ENCODE measurements at places on chromosomes 11 and 22.
A peak's percentile ranks its signal among the peaks of the same experiment; 100 is the strongest.

- DNase-seq, result no peak
Observed at GRCh38 chr11:27839226-27839913, 139.1 kb upstream of the BDNF start.

GRCh38 chr11:121657146-121657545, 204.4 kb upstream of the SORL1-AS1 start:
- DNase-seq, result no peak

GRCh38 chr11:60912223-60912850, 1.6 kb upstream of the TMEM109 start:
- no peak for DNase-seq

DNA sequence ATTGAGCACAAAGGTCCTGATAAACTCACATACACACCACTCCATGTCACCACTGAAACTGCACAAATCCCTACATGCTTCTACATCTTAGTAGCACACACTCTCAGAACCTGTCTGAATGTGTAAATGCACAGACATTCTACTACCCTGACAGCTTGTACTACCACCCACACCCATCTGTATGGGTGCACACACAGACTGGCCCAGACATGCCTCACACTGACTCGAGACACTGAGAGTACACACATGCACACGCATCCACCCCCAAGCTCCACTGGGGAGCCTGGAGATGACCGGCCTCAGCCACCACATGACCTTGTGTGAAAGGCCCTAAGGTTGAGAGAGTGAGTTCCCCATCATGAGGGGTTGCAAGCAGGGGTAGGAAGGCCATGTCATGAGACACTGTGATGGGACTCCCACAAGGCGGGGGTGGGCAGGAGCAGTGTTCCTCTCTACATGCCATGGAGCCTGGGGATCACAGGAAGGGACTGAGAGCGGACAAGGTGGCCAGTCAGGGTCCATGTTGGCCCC, 28.1 kb downstream of the ARAP1 start:
- DNase-seq, result no peak

- DNase-seq, result no peak
Observed at GRCh38 chr11:62770778-62771143, 435 bp upstream of the TAF6L start.

DNA sequence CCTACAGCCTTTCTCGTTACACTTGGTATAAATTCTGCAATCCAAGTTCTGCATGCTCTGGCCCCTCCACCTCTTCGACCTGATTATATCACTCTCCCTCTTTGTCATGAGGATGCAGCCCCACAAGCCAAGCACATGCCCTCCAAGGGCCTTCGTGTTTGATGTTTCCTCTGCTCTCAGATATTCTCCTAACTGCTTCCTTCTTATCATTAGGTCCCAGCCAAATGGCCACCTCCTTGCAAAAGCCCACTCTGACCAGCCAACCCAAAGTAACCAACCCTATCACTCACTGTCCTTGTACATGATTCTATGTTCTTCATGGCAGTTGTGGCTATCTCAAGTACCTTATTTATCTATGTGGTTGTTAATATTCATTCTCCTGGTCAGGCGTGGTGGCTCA, 38.3 kb upstream of the LRRC55 start:
- no peak for DNase-seq

DNA sequence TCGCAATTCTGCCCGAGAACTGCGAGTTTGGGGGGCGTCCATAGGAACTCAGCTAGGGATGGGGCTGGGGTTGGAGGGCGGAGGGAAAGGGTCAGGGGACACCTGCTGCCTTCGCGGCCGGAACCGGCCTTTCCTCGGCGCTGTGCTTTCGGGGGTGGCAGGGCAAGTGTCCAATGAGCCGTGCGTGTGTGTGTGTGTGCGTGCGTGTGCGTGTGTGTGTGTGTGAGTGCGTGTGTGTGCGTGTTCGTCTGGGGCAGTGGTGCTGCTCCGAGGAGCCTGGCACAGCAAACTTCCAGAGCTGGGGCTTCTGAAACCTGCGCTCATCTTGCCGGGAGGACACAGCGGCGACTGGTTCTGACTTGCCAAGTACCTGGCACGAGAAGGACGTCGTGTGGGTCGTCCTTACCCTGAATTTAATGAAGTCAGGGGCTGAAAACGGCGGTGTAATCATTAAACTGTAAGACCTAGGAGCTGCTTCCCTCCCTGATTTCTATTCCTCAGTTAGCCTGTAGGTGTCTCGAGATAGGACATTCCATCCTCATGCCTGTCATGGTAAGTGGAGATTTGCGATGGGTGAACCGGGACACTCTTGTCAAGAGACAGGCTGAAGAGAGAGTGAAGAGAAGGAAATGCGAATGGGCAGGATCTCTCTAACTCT, 27.0 kb upstream of the AMOTL1 start:
- peak; percentile 63 for DNase-seq

DNA sequence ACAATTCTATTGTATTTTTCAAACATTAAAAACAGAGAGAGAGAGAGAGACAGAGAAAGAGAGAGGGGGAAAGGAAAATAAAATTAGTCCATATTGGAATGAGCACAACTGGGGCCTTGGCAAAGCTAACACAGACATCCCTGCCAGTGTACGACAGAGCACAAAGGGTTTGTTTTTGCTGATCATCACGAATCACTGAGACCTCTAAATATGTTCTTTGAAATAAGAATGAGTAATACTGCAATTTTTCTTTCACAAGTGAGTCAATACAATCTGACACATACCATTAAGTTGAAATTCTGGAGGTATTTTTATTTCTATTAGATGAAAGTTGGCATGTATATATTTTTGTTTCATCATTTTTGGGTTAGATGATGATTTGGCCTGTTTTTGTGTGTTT, 27.0 kb upstream of the LRRC4C start:
- DNase-seq, result no peak

DNA sequence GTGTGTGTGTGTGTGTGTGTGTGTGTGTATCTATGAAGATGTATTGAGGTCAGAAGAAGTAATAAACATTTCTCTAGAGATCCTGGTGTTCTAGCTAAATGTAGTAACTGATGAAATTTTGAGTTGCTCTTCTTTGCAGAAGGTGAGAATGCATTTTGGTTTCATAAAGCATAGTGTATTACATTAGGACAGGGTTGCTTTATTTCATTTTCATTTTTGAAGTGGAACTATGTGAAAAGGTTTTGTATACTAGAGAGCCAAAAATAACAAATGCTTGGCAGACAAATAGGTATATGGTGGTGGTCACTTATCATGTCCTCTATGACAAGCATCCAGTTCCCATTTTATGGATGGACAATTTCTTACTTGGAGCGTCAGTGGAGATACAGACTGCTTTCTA, 99.0 kb downstream of the CASP12 start:
- DNase-seq, result no peak

- DNase-seq, result no peak
Observed at GRCh38 chr22:49447837-49448236, 379.8 kb downstream of the BRD1 start.

- DNase-seq, result no peak
Observed at GRCh38 chr22:35315855-35316745, 16.4 kb downstream of the TOM1 start.

DNA sequence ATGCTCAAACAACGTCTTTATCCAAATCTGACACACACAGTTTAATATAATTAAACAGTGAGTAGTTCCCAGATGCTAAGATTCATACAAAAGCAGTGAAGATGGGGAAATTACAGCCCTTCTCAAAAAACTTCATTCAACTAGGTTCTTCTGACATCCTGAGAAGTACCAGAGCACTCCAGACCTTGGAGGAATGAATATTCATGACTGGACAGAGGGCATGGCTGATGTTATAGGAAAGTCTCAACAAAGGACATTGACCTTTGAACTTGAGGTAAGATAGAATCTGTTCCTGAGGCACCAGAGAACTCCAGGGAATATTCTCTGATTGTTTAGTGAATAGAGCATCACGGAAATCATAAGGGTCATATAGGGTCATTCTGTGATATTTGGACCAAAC, 106.4 kb upstream of the SLC5A12 start:
- DNase-seq, result no peak

GRCh38 chr11:117605331-117605730, 191.7 kb downstream of the DSCAML1 start:
- no peak for DNase-seq

GRCh38 chr11:65911682-65912568, 6.9 kb downstream of the C11orf68 start:
- no peak for DNase-seq

- no peak for DNase-seq
Observed at GRCh38 chr11:64382586-64382985, 23.6 kb downstream of the RPS6KA4 start.

- DNase-seq, result no peak
Observed at GRCh38 chr11:11445441-11446185, 92.6 kb upstream of the CSNK2A3 start.

DNA sequence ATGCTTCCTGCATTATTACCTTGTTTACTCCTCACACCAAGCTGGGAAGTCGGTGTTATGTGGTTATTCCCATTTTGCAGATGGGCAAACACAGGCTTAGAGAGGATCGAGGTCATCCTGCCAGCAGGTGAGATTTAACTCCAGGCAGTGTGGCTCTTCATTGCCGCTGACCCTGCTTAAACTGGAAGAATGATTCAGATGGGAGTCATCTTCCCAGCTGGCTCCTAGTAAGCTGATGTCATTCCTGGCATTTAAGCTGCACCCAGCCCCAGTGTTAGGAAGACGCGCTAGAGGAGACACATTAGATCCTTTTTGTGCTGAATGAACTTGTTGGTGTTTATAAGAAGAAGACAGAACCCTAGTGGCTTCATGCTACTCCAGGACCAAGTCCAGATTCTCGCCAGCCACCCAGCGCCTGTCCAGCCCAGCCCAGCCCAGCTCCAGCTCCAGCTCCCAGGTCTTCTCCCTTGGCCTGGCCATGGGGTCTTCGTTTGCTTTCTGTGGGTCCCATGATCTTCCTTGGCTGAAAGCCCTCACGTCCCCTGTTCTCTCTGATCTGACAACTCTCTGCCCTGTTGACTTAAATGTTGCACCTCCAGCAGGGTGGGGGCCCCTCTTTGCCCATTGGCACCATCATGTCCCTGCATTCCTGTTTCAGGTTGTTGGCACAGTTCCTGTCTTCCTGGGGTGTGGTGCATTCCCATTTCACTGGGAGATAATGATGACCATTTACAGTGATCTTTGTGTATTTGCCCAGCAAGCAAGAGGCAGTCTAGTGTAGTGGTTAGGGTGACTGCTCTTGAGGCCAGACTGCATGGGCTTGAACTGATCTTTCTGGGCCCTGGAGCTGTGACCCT, 13.6 kb downstream of the PARVB start:
- DNase-seq, result no peak

DNA sequence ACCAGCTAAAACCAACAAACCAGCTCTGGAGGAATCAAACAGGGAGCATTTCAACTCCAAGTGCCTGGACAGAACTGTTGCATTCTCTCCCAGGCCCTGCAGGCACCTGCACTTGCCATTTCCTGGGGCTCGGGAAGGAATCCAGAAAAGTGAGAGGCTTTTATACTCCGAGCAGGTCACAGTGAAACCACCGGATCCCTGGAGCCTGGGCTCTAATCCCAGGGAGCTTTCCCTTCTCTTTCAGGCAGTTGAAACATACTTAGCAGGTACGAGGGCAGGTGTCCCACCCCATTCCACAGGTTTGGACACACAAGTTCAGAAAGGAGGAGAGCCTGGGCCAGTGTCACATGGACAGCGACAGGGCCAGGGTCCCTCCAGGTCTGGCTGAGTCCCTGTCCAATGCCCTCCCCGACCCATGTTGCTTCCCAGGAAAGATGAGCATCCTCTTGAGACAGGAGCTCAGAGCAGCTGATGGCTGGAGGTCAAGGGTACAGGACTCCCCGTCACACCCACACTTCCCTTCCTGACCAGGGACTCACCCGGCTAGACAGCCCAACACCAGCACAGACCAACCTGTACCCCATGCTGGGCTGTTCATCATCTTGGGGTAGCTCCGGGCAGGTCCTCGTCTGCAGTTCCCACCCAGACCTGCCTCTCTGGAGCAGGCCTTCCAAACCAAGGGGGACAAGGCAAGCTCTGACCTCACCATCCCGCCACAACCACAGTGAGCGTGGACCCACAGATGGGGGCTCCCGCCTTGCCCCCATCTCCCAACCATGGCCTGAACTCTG, 49.9 kb upstream of the CD5 start:
- DNase-seq, result peak; percentile 18

DNA sequence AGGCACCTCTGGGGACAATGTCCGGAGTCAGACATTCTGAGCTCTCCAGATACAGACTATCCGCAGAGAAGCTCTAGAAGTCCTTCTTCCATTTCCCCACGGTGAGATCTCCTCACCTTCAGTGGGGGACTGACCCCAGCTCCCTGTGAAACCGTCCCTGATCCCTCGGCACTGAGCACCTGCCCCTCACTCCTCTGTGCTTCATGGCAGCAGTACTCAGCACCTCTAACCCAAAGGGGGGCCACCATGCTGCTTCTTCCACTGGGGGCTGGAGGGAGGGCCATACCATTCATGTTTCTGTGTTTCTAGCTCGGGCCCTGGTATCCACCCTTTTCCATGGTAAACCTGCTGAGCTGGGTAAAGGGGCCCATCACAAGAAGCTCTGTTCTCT, 321.7 kb downstream of the BRD1 start:
- peak; percentile 21 for DNase-seq

DNA sequence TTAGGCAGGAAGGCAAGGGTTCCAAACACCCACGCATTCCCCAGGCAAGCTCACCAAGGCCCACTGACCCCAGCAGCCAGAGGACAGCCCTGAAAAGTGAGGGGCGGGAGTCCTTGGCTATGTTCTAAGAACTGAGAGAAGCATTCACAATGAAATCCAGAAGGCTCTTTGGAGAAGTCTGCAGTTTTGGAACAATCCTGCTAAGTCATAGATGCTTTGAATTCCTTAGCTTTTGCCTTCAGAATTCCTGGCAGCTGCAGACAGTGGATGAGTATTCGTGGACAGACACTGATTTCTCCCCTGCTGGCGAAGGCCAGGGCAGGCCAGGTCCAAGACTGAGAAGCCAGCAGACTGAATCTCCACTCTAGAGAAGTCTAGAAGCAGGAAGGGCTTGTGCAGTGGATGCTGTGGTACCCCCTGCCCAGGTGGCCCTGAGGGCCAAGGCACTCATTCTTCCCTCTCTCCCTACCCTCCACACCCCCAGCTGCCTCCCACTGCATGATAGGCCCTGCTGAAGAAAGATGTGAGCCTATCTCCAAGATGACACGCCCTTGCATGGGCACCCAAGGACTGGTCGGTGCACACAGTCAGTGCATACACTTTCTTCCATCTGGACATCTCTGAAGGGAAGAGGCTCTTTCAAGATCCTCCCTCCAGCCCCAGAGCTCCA, 133.2 kb upstream of the TEAD1 start:
- DNase-seq, result no peak

DNA sequence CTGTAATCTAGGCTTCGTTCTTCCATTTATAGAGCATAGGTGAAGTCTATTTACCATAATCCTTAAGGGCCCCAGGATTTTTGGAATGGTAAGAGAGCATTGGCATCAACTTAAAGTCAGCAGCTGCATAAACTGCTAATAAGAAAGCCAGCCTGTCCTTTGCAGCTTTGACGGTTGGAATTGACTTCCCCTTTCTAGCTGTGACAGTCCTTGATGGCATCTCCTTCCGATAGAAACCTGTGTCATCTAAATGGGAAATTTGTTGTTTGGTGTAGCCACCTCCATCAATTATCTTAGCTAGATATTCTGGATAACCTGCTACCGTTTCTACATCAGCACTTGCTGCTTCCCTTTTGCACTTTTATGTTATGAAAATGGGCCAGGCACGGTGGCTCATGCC, 58.0 kb upstream of the GLYATL1B start:
- DNase-seq, result no peak

Measured in sciatic nerve (tissue), 2 donors.